ENCODE measurements at places on chromosomes 5 and 9.

GRCh38 chr5:180670586-180671359 lies 21.4 kb upstream of the FLT4 start:
- DNase-seq: peak; percentile 37

GRCh38 chr5:2709976-2710689 lies 41.3 kb downstream of the IRX2 start:
- no peak for DNase-seq

DNA sequence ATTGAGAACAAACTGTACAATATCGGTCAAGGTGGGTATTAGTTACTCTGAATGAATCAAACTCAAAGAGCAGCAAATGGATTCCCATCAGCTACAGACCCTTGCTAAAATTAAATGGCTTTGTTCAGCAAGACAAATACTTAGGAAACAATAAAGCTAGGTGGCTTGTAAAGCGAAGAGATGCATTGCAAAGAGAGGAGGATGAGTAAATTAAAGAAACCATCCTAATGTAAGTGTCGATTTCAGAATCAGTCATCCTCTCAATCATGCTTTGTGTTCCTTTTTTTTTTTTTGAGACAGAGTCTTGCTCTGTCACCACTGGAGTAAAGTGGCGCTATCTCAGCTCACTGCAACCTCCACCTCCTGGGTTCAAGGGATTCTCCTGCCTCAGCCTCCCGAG lies 359.2 kb upstream of the ZNF462 start:
- DNase-seq: no peak

- DNase-seq: no peak
These were observed 37.8 kb downstream of the ASTN2 start for GRCh38 chr9:117377046-117377445.

- no peak for DNase-seq
These were observed 4.3 kb upstream of the LNPEP start for GRCh38 chr5:96931605-96932004.
